SK-MEL-5 (cell line): ENCODE measurements at places on chromosomes 1 and 21. TPM values are rescaled to one million over a fixed set of nuclear protein-coding genes. Genes with fewer than 3 reads are reported as not detected.

The CYP4A22 gene
- not detected in 2 replicates for total RNA-seq

The SFN gene
- 0.11 TPM in 1 of 2 replicates, not detected in the other for total RNA-seq

The GPR161 gene
- total RNA-seq = 38.2 and 41.8 TPM in 2 replicates

The CSRP1 gene
- 56.4 and 67.0 TPM in 2 replicates for total RNA-seq

The MANEAL gene
- 22.3 and 27.3 TPM in 2 replicates for total RNA-seq

The NUAK2 gene
- total RNA-seq = 0.13 and 0.55 TPM in 2 replicates

DNA sequence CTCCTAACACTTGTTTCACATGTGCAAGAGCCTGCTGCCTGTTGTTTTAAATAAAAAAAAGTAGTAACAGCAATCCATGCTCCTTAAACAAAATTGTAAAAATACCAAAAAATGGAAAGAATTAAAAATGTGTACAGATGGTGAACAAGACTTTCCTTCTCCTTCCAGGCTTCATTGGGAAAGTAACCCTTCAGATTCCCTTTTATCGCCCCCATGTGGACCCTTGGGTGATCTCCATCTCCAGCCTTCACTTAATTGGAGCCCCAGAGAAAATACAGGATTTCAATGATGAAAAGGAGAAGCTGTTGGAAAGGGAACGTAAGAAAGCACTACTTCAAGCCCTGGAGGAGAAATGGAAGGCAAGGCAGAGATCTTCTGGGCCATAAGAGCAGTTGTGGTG is 14.2 kb downstream of the VPS13D start:
- peak; percentile 44 for DNase-seq

- DNase-seq = no peak
Observed at GRCh38 chr1:5067246-5067645, 412.8 kb downstream of the AJAP1 start.

DNA sequence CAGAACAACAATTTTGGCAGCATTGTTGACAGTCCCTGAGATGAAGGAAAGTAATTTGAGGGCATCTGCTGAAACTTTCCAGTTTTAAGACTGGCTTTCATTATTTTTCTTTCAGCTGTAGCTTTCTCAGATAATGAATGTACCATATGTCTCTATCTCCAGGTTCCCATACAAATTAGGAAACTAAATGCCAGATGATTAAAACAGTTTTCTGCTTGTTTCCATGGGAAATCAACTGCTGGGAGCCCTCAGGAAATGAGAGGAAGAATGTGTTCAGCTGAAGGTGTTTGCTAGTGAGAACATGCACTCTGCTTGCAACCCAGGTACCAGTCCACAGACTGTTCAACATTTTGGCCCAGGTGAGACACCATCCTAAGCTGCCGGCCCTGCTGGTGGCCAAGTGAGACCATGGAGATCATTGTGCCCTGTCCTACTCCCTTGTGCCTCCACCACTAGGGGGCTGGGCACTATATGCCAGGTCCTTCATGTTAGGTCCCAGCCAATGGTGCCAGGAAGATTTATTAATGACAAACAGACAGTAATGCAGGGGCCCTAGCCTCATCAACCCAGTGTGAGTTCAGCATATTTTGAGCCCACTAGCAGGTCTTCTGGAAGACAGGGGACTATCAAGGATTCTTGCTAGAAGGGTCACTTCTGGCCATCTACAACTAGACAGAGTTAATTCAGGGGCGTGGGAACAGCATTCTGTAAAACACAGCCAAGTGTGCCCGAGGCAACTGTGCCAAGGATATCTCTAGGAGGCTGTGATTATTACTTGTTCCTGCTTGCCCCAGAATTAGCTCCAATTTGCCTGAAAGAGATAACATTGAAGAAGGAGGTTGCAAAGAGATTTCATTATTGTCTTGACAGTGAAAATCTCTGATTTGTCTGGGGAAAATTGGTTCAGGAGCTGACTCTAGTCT is 17.0 kb upstream of the LRRC8C start:
- DNase-seq = peak; percentile 60

GRCh38 chr21:17428484-17428869 is 84.4 kb upstream of the CXADR start:
- DNase-seq = no peak

DNA sequence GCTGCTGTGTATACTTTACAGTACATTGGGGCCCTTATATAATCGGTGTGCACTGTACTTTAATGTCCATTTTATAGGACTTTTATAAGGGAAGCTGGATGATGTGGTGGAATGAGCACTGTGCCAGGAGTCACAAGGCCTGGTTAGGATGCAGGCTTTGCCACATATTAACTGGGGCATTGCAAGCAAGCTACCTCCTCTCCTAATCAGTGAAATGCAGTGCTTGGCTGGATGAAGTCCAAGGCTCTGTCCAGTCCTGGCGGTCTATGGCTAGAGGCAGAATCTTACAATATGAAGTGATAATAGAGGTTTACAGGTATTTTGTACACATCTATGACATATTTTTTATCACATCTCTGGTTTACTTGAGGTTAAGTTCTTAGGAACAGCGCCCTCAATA is 1.7 kb upstream of the PKP1 start:
- DNase-seq = no peak

- DNase-seq = no peak
Observed at GRCh38 chr1:161158316-161159010, 837 bp upstream of the USP21 start.

- DNase-seq = no peak
Observed at GRCh38 chr1:111704776-111705175, 34.4 kb downstream of the INKA2 start.

DNA sequence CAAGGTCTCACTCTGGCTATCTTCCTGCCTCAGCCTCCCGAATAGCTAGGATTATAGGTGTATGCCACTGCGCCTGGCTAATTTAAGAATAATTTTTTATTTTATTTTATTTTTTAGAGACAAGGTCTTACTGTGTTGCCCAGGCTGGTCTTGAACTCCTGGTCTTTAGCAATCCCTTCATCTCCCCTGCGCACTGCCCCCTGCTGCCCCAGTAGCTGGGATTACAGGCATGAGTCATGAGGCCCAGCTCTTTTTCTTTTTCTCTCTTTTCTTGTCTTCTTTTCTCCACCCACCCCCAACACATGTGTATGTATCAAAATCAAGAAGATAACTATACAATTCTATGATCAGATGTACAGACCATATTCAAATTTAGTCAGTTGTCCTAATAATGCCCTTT is 87.2 kb downstream of the PEX14 start:
- DNase-seq = peak; percentile 15

DNA sequence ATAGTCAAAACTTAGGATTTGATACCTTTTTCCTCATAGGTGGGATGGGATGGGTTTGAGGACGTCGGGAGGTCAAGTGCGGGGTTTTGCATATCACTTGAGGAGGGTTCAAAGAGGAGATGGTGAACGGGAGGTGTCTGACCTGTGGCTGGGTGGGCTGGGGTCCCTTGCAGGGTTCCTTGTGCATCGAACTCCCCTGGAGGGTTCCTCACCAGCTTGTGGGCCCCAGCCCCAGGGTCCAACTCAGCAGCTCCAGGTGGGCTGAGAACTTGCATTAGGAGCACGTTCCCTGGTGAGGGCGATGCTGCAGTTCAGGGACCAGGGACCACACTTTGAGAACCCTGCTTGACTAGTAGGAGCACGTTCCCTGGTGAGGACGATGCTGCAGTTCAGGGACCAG is 23.2 kb downstream of the TRPM2 start:
- no peak for DNase-seq

DNA sequence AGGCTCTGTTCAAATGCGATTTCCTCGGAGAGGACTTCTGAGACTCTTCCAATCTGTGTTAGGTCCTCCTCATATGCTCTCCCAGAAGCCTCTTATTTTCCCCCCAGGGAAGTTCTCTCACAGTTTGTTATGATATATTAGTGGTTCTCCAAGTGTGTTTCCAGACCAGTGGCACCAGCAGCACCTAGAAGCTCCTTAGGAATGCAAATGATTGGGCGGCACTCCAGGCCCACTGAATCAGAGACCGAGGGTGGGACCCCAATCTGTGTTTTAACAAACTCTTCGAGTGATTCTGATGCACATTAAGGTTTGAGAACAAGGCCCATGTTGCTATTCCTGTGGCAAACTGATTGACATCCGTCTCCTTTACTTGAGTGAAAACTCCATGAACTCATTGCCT is 63.0 kb downstream of the NMNAT2 start:
- DNase-seq = no peak

DNA sequence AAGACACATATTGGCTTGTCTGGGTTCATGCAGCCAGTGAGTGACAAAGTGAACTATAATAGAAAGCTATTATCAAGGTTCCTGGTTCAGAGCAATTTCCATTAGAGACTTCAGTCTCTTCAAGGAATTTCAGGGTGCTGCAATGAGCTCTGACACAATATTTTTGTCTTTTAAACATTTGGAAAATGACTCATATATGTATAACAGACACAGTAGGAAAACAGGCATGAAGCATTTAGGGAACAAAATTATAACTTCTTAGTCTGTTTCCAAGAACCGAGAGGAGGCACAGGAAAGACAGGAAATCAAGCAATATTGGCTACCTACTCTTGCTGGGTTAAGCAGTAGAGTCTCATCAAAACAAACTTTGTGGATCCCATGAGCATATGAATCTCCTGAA is 170.4 kb downstream of the PTPRC start:
- no peak for DNase-seq

- DNase-seq = no peak
Observed at GRCh38 chr1:225539069-225539468, 111.2 kb upstream of the LBR start.

GRCh38 chr1:186091222-186091720 is 283.8 kb downstream of the TPR start:
- DNase-seq = no peak

DNA sequence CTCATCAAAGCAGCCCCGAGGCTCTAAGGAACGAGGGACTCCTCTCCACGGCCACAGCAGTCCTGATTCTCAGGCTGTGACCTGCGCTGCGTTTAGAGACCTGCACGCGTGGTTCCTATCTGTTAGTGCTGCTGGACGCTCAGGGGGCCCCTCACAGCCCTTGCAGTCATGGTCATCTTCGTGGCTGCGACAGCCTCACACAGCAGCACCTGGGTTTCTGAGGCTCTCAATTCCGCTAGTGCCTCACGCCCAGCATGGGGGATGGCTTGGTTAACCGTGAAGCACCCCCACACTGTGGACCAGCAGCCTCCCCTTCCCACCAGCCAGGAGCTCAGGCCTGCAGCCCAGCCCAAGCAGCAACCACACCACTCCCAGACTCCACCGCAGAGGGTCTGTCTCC is 7.8 kb downstream of the MORN1 start:
- DNase-seq = no peak

- no peak for DNase-seq
Observed at GRCh38 chr1:189669846-189670245, 807.8 kb downstream of the BRINP3 start.

GRCh38 chr1:29179641-29180184 is 2.0 kb downstream of the SRSF4 start:
- DNase-seq = no peak

- no peak for DNase-seq
Observed at GRCh38 chr1:26282401-26282918, 2.6 kb downstream of the SH3BGRL3 start.

- DNase-seq = no peak
Observed at GRCh38 chr1:40914927-40915569, 52.9 kb upstream of the CITED4 start.

DNA sequence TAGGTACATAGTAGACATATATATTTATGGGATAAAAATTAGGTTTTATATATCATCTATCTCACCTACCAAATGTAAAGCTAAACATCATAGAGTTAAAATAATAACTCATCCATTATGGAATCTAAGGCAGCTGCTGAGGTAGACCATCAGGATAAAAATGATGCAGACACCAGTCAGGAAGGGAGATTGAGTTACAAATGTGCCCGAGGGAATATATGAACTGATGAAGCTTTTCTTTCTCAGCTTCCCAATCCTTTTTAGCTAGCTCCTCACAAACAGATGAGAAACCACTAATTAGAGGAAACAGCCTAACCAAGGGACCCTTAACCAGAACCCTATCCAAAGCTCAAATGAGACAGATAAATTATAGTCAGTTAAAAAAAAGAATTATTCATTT is 20.9 kb downstream of the TTLL7 start:
- DNase-seq = peak; percentile 15

DNA sequence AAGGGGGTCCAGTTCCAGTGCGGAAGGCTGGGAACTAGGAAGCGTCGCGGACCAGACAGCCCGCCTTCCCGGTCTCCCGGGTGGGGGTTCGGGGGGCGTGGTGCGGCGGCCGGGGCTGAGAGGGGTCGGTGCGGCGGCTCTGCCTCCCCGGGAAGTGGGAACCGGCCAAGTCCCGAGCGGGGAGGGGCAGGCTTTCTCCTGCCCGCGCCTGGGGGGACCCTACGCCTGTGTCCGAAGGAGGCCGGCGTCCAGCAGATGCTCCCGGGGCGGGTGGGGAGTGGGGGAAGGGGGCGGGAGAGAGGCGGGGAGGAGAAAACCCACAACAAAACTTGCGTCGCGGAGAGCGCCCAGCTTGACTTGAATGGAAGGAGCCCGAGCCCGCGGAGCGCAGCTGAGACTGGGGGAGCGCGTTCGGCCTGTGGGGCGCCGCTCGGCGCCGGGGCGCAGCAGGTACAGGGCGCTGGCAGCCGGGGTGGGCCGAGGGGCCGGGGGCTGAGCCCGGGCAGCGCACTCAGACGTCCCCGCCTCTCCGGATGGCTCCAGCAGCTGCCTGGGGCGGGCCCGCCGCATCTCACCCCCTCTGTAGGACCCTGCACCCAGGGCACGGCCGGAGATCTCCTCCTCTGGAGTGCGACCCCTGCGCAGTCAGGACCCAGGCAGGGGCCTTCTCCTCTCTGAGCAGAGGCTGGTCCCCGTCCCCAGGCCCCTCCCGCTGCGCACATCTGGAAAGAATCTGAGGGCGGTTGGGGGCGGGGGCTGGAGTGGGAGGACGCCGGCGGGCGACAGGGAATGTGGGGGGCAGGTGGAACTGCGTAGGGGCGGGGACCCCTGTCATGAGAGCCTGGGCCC is at the start of gene PODN:
PODN (plus strand) TSS at position 355 of the 849 bp plus-strand sequence. CDS start 7,643 bp downstream, outside the sequence.
- DNase-seq = no peak

GRCh38 chr1:151047591-151047924 is at the start of gene C1orf56:
Gene C1orf56, plus strand, starts transcription at chr1:151047751. Its CDS starts 97 bp downstream, at chr1:151047848.
- peak; percentile 74 for DNase-seq

DNA sequence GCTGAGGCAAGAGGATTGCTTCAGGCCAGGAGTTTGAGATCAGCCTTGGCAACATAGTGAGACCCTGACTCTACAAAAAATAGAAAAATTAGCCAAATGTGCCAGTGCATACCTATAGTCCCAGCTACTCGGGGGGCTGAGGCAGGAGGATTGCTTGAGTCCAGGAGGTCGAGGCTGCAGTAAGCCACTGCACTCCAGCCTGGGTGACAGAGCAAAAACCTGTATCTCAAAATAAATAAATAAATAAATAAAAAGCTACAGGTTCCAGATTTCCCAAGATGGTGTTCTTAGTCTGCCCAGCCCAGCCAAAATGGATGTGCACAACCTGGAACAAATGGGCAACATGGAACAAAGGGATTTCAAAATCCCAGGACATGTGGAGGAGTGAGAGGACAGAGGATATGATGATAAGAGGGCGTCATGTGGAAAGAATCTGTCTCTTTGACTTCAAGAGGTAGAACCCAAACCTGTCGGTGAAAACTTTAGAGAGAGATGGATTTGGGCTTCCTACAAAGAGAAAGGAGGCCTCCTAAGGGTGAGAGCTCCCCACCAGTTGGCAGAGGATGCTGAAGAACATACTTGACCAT is 3.2 kb downstream of the EDARADD start:
- no peak for DNase-seq

- DNase-seq = no peak
Observed at GRCh38 chr1:220135755-220136154, 41.8 kb downstream of the IARS2 start.
